AG08395 (cell line): ENCODE measurements at places on chromosomes 12 and 14.
A peak's percentile ranks its signal among the peaks of the same experiment; 100 is the strongest.

GRCh38 chr12:110345176-110345661 lies 58.3 kb downstream of the ANAPC7 start:
- no peak for DNase-seq

GRCh38 chr12:22990501-22990900 lies 365.5 kb downstream of the ETNK1 start:
- no peak for DNase-seq

DNA sequence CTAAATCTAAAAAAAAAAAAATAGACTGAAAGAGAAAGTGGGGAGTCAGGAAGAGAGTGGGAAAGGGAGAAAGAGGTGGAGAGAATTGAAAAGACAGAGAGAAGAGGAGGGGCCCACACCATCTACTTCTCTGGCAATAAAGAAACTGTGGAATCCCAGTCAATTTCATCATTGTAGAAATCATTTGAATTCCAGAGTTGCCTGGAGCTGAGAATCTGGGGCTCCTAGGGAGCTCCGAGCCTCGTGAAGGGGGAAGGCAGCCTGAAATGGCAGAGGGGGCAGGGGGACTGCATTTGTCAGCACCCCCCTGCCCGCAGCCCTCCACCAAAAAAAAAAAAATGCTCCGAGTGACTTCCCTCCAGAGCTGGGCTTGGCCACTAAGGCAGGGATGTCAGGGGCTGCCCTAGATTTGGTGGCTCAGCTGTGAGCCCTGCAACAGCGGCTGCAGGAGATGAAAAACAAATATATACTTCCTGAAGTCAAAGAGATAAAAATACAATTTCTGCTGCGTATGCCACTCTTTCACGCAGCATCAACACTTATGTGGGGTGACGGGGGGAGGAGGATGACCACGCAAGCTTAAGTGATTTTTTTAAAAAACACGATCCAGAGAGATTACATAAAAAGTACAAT lies 80.5 kb downstream of the BCL11B start:
- DNase-seq, result peak; percentile 29

DNA sequence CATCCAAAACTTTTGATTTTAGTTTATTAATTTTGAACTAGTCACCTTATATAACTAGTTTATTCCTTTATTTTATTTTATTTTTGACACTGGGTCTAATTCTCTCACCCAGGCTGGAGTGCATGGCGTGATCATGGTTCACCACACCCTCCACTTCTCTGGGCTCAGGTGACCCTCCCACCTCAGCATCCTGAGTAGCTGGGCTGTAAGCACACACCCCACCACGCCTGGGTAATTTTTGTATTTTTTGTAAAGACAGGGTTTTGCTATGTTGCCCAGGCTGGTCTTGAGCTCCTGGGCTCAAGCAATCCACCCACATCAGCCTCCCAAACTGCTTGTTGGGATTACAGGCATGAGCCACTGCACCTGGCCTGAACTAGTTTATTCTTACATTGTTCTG lies 17.3 kb downstream of the PCNX1 start:
- DNase-seq, result no peak

GRCh38 chr12:49403971-49404450 lies 36.7 kb downstream of the SPATS2 start:
- no peak for DNase-seq

DNA sequence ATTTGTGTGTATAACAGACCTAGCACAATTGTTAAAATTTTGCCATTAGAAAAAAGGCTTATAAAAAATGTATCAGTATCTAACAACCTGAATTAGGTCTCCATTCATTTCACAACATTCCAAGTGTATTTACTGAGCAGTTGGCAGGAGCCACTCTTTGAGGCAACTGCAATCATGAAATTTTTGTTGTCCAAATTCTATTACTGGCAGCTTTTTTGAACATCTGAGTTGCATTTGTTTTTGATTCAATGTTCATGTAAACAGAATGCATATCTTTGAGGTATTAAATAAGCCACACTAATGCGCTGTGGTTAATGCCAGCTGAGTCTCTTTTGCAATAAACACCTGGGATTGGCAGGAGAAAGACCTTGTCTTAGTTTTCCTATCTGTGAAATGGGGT lies 8.7 kb downstream of the KITLG start:
- DNase-seq, result peak; percentile 37

DNA sequence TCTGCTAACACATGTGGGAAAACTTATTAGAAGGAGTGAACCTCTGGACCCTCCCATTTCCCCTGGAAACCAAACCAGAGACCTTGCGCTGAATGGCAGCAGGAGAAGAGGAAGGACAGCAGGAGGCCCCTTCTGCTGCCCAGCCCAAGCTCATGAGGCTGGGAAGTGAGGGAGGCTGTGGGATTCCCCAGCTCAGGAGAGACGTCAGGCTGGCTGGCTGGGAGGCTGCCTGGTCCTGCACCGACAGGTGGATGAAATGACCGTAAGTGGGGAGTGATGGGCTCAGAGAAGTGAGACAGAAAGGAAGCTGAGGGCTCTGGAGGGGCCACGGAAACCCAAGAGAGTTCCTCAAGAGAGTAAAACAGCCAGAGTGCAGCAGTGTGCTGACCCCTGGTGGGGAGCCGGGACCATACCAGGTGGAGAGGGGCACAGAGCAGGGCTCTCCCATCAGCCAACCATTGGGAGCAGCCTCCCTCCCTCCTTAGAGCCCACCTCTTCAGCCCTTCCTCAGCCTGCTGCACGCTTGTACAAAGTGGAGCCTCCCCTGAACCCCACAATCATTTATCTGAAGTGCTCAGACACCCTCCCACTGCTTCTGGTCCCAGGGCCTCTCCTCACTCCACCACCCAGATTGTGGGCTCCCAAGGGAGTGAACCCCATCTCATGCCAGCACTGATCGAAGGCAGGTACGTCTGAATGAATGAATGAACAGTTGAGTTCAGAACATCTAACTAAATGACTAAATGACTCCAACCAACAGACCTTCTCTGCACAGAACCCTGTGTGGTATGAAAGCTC lies 14.0 kb downstream of the TAMALIN start:
- DNase-seq, result peak; percentile 60

- no peak for DNase-seq
Measured at GRCh38 chr12:132481345-132481744, 8.6 kb upstream of the FBRSL1 start.

DNA sequence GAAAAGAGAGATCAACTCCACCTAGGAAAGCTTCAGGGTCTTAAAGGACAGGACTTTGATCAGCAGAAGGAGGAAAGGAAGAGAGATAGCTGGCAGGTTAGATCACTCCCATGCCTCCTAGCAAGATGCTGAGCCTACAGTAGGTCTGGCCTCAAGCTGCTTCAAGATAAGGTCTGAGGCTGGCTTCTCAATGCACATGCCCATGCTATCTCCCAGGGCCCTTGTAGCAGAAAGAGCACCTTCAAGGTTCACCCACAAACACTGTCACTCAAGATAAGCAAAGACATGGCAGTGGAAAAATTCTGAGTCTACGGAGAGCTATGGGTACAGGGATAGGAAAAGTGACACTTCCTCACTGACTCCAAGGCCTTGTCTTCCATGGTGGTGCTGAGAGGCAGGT lies 14.3 kb downstream of the REM2 start:
- DNase-seq, result no peak

- no peak for DNase-seq
Measured at GRCh38 chr12:79295572-79295971, 395.2 kb downstream of the PAWR start.

GRCh38 chr12:27635349-27635972 lies 60.8 kb upstream of the REP15 start:
- DNase-seq, result peak; percentile 63

GRCh38 chr12:56719056-56719455 lies 6.0 kb downstream of the NACA start:
- no peak for DNase-seq

- DNase-seq, result no peak
Measured at GRCh38 chr12:32118806-32119205, 12.2 kb downstream of the BICD1 start.

DNA sequence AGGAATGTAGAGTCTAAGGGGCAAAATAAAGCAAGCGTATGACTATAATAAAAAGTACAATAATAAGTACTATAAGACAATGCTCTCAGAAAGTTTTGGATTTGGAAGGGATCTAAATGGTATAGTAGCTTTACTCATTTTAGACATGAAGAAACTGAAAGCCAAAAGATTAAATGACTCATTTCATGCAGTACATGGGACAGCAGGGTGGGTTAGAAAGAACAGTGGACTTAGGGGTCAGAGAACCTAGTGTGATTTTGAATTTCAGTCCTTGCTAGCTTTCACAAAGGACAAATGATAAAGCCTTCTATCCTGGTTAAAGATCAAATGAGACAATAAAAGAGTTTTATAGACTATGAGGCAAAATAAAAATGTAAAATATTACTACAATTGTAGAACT lies 6.8 kb upstream of the LEMD3 start:
- no peak for DNase-seq

GRCh38 chr12:10559244-10559643 lies 53.6 kb downstream of the EIF2S3B start:
- no peak for DNase-seq

- no peak for DNase-seq
Measured at GRCh38 chr12:83527810-83528209, 841.1 kb downstream of the TMTC2 start.

GRCh38 chr14:33696165-33696564 lies 254.7 kb downstream of the EGLN3 start:
- DNase-seq, result no peak

- DNase-seq, result no peak
Measured at GRCh38 chr12:93683410-93683809, 6.2 kb downstream of the CRADD start.

DNA sequence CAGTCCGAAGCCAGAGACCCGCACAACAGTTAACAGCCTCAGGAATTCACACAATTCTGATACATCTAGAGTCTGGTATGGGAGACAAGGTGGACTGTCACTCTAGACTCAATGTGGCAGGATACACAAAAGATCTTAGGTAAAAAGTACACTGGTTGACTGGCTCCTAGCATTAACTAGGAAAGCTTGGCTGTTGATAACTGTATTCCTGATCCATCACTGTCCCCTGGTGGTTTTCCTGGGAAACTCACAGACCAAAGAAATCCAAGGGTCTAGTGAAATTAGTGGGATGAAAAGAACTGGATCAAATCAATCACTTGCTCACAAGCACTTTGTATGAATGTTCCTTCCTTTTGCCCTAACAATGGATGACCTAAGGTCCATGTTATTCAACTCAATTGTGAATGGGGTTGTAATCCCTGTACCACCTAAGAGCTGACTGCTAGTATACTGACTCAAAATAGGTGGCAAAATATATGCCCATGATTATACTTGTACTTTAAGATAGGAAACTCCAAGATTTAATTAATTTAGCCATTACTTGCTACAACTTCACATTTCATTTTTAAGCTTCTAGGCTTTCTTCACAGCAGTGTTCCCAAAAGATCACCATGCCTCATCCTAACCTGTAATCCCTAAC lies 14.0 kb downstream of the NPC2 start:
- DNase-seq, result peak; percentile 54

GRCh38 chr14:106694638-106695393 lies 1168.4 kb downstream of the TMEM121 start:
- DNase-seq, result no peak

DNA sequence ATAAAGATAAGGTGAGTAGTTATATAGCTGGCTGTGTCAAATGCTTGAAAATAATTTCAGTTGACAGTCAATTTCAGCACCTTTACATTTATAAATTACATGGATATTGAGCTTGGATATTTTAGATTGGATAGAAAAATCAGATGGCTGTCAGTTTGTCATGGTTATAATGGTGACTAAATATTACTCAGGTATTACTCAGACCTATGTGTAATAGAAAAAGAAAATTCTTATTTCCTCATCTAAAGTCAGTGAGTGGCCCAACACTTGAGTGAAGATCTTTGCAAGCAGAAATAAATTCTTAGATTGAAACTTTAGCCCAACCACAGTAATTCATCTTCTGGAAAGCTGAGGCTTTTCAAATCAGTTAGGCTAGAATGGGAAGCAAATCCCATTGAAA lies 354.4 kb downstream of the NAV3 start:
- peak; percentile 14 for DNase-seq

GRCh38 chr14:49621114-49621881 lies 699 bp downstream of the MGAT2 start:
- DNase-seq, result peak; percentile 39

DNA sequence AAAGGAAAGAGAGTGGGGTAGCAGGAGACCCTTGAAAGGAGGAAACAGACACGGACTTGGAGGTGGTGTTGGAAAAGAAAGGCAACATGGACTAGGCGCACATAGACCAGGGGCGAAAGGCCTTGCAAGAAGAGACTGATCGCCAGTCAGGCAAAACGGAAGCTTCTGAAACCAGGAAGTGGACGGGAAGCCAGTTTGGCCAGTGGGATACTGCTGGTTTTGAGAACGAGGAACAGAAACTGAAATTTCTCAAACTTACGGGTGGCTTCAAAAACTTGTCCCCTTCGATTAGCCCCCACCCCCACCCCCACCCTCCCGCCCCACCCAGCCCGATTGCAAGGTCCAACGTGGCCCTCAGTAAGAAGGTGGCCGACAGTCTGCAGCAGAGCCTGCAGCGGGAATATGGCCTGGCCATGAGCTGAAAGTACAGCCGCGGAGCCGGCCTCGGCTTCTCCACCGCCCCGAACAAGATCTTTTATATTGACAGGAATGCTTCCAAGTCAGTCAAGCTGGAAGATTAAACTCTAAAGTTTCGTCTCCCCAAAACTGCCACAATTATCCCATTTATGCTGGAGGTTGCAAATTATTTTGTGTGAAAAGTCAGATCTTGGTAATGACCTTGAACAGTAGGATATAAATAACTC lies 364.7 kb downstream of the BCAT1 start:
- no peak for DNase-seq

DNA sequence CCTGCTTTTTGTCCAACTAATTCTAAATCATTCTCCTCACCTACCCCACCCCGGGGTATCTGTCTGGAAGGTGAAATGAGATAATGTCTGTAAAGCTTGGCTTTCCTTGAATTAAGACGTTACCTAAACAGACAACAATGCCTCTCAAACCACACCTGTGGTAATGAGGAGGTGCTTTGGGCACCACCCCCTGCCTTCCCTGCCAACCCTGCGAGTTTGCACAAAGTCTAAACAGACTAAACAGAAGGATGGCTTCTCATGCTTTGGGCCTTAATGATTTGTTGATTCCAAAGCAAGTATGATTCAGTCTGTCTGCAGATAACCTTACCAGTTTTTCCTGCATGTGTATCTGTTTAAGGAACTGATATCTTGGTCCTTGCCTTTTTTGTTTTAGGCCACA lies 82.4 kb downstream of the ZFC3H1 start:
- DNase-seq, result no peak

DNA sequence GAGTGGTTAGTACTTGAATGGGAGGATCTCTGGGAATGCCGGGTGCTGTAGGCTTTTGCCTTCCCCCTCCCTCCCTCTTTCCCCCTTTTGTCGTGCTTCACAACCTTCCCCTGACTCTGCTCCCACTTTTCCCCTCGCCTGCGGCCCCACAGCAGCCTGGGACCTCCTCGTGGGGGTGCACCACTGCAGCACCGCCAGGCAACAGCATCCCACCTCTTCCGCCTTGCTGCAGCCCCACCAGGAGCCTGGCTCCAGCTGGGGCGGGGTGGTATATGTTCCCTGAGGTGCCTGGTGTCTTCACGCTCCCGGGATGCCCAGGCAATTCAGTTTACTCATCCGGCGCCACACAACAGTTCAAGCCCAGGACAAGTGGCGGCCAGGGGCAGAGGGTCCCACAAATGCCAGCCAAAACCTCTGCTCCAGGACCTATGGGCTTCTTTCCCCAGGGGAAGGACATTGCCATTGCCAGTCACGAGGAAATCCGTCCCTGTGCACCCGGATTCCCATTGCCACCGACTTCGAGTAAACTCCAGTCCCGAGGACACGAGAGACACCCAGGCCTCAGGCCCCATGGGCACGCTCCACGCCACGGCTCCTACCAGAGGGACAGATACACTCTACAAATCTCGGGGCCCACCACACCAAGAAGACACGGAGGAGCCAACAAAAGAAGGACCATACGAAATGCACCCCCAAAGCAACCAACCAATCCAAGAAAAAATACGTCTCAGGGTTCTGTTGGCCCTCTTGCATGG lies 181.7 kb downstream of the ALG10 start:
- no peak for DNase-seq
